ENCODE measurements at places on chromosomes 16 and 17.

DNA sequence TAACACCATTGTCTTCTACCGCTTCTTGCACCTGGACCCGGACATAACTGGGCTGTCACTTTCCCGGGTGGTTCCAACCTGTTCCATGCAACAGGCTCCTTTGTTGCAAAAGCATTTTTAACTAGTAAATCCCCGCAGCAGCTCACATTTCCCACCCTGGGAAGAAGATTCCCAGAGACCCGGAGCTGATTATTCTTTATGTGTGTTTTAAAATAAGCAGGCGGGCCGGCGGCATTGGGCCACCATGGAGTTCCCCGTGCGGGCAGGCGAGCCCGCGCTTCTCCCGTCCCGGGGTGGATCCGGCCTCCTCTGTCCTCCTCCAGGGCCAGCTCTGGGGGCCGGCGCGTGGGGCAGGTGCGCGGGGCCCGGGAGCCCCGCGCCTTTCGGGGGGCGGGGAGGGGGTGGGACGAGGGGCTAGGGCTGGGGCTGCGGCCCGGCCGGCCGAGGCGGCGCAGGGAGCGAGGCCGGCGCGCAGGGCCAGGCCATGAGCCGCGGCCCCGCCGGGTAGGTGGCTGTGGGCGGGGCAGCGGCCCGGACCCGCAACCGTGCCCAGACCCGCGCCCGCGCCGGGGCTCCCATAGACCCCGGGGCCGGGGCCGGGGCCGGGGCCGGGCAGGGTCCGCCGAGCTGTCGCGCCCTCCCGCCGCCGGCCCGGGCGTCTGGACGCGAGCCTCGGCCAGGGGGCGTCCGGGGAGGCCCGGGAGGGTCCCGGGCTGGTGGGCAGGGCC is 1.7 kb downstream of the CRAMP1 start:
- no peak for DNase-seq

DNA sequence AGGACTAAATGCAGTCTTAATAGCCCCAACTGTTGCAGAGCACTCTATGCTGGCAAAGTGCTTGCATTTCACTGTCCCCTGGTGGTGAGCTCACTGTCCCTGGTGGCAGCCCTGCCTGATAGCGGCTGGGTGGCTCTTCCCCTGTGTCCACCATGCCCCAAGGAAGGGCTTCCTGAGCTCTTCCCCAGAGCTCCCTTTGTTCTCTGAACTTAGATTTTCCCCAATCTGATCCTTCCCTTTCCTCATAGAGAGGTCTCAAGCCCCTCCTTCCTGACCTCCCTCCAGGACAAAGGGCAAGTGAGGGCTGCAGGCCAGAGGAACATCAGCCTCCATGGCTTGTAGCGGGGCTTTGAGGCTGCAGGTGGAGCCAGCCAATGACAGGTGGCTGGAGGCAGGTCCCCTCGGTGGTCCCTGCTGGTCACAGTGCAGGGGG is 17.0 kb downstream of the BEAN1 start:
- DNase-seq, result no peak

- DNase-seq, result no peak
These were observed 394.8 kb downstream of the KCNJ2 start for GRCh38 chr17:70564006-70564620.

DNA sequence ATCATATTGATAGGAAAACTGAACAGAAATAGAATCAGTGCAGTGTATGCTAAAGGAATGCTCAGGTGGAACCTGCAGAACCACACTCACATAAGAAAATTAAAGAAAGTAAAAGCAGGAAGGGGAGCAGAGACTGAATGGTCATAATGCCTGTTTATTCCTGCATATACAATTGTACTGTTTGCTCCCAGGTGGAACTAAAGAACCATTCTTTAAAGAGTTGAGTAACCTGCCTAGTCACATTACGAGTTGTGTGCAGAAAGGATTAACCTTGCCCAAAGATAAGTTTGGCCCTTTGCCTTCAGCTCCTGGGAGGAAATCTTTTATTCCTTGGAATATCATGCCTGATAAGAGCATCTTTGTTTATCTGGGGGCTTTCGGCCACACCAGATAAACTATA is 434.7 kb downstream of the KIF2B start:
- DNase-seq, result no peak

Measured in activated CD4-positive, CD25-positive, alpha-beta regulatory T cell (primary cell).